ENCODE measurements at places on chromosomes 11 and 22. TPM values are rescaled to one million over a fixed set of nuclear protein-coding genes. Genes with fewer than 3 reads are reported as not detected.

GRCh38 chr11:115872416-115872815, 368.2 kb upstream of the CADM1 start:
- no peak for DNase-seq

P2RY6 gene
- total RNA-seq = 0.59 TPM

DGAT2 gene
- total RNA-seq = 19.2 TPM

TRIM49 gene
- total RNA-seq = not detected

Measured in Panc1 (cell line).